ENCODE measurements at places on chromosomes 3 and 15.

GRCh38 chr3:114582929-114583328, 289.1 kb downstream of the TIGIT start:
- DNase-seq, result no peak

DNA sequence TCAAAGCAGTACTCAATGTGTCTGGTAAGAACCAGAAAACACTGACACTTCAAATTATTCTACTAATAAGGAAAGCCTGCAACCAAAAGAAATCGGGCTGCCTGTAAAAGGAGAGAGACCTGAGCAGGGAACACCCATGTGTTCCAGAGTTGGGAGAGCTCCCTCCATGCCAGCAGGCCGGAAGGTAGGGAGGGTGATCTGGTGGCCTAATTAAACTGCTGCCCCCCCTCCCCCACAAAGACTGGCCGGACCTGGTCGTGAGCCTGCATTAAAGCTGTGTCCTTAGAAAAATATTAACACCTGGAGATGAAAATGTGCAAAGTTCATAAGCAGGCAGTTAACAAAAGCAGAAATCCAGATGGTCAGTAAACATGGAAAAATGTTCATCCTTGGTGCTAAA, 170.6 kb upstream of the BHLHE40 start:
- no peak for DNase-seq

- DNase-seq, result no peak
These were observed 124.2 kb downstream of the SHQ1 start for GRCh38 chr3:72724070-72724469.

DNA sequence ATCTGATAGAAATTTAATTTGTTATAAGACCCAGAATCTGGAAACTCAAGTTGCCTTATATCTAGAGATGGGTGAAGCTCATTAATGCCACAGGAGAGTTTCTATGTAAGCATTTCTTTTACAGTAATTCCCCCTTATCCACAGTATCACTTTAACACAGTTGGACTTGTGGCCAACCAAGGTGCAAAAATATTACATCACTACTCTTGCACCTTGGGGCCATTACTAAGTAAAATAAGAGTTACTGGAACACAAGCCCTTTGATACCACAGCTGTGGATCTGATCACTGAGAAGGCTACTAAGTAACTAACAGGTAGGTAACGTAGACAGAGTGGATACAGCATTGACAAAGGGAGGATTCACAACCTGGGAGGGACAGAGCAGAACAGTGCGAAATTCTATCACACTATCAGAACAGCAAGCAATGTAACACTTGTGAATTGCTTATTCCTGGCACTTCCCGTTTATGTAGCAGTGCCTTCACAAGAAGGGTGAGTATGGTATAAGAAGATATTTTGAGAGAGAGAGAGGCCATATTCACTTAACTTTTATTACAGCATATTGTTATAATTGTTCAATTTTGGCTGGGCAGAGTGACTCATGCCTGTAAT, 33.9 kb upstream of the TOPBP1 start:
- DNase-seq, result no peak

DNA sequence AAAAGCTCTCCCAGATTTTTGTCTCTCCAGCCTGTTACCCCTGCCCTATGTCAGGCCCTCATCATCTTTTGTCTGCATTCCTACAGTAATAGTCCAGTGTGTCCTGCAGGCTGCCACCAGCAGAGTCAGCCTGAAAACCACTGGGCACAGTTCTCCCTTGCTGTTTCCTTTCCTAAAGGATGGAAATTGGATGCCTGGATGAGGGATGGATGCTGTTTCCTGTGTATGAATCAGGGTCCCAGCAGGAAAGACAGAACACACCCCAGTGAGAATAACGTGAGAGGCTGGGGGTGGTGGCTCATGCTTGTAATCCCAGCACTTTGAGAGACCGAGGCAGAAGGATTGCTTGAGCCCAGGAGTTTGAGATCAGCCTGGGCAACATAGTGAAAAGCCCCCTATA, 3.3 kb upstream of the SNX33 start:
- no peak for DNase-seq

DNA sequence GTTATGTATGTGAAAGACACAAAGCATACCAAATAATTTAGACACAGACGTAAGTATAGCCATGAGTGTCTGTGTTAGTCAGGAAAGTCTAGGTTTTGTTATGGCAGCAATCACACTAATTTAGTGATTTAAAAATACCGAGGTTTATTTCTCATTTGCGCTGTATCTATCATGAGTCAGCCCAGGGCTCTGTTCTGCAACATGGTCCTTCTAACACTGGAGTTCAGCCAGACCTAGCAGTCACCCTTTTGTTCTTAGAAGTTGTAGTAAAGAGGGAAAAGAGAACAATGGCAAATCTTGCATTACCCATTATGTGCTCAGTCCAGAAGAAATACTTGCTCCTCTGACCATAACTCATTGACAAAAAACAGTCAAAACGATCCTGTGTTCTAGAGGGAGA, 311.5 kb downstream of the NLGN1 start:
- DNase-seq, result no peak

Measured in fibroblast of the conjunctiva (primary cell).